ENCODE measurements at places on chromosomes 5 and 9.

DNA sequence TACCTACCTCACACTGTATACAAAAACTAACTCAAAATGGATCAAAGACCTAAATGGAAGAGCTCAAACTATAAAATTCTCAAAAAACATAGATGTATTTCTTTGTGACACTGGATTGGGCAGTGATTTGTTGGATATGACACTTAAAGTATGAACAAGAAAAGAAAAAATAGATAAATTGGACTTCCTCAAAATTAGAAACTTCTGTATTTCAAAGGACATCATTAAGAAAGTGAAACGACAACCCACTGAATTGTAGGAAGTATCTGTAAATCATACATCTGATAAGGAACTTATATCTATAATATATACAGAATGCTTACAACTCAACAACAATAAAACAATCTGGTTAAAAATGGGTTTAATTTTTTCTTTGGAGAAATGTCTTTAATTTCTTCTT is 96.7 kb downstream of the NRG2 start:
- DNase-seq, result peak; percentile 4

DNA sequence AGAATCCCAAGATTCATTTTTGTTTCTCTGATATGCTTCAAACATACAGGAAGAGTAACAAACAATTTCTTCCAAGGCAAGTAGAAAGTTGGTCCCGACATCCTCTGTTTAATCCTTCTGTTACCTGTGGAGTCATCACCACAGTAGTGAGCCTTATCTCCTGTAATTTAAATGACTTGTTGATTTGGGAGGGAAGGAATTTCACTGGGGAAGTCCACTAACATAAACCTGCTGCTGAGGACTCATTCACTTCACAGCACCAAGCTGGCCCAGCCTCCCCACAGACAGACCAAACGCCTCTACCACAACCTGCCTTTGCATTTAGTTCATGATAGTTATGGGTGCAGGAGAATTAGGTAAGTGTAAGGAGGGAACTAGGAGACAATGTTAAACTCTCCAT is 63.2 kb downstream of the PRKACG start:
- DNase-seq, result no peak

- no peak for DNase-seq
Measured at GRCh38 chr5:145834554-145834916, 607 bp downstream of the PRELID2 start.

GRCh38 chr5:80151890-80152289 is 104.0 kb downstream of the SERINC5 start:
- no peak for DNase-seq

DNA sequence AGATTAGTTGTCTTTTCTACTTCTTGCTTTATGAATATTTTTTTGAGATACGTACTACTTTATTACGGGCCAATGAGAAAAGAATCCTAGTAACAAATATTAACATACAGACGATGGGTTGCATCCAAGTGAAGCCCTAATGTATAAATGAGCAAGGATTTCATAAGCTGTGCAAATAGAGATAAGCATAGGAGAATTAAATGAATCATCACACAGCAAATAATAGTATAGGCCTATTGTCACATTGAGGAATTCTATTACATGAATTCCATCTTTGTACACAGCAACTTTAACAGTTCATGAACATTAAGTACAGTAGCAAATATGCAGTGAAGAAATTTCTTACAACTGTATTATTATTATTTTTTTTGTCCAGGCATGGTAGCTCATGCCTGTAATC is 78.0 kb downstream of the ACER2 start:
- DNase-seq, result no peak

DNA sequence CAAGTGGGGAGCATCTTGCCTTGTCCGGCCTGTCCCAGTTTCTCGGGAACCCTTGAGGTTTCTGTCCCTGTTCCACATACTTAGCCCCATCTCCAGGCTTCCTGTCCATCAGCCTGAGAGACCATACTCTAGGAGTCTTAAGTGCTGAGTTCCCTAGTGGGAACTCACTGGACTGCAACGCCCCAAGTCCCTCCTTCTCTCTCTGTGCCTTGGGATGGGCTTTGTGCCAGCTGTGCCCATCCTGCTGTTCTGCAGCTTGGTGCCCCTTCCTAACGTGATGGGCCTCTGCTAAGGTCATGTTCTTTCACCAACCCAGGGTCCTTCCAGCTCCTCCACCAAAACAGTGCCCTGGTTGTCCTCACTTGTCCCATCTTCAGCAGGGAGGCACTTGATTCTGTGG is 222.3 kb upstream of the ANKRD55 start:
- DNase-seq, result no peak

DNA sequence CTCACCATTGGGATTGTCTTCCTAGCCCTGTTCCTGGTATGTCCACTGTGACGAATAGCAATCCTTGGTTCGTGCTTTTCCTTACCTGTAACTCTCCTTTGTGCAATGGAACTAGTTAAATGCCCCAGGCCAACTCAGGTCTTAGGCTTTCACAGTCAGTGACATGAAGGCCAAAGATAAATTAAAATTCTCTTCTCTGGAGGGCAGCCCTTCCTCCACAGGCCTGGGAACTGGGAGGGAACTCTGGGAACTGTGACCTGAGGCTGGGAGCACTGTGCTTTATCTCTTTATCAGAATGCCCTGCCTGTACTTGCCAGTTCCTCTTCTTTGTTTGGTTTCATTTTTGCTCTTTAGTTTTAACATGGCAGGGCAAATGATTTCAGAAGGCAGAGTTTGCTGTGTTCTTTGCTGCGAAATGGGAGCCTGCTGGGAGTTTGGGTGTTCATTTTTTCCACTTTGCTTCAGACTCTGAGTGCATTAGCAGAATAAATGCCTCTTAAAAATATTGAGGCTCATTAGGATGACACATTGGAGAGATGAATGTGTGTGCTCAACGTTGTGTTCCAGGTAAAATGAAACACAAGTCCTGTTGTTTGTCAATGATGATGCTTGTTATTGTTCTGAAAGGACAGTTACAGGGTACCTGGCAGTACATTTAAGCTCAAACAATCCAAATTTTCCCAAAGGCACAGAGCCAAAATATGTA is 118.1 kb downstream of the NUDT12 start:
- no peak for DNase-seq

DNA sequence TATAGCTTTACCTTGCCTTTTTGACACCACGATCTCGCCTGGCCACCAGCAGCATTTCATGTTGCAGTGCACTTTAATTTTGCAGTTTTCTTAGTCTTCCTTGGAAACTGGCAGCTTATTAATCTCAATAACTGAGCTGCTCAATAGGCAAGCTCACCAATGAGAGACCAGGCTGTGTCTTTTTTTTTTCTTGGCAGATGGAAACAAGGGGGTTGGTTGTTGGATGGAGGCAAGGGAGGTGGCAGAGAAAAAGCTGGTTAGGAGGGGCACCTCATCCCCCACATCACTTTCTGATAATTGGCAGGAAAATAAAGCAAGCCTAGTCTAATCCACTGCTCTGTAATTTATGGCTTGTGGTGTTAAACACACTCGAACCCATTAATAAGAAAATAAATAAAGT is 324.5 kb upstream of the WWC1 start:
- no peak for DNase-seq

DNA sequence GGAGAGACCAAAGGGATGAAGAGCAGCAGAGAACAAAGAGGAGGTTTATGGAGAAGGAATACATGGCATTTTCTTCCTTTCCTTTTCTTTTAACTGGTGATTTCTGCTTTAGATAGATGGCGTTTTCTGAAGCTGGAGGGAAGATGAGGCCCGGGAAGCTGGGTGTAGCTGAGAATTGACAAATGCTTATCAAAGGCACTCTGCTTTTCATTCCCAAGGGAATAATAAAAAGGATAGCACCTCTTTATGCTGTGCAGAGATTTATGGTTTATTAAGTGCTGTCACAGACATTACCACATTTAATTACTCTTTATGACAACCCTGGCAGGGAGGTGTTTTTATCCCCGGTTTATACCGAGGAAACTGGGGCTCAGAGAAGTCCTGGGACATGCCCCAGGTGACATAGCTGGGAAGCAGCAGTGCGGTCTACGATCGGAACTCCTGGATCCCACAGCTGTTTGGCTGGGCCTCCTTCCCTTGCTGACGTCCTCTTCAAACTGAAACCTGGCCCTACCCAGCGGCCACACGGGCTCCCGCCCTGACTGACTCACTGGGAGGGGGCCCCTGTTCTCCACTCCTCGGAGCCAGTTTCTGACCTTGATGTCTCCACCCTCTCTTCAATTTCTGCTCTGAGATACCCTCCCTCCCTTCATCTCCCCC is 8.2 kb upstream of the EPB41L4B start:
- DNase-seq, result no peak

DNA sequence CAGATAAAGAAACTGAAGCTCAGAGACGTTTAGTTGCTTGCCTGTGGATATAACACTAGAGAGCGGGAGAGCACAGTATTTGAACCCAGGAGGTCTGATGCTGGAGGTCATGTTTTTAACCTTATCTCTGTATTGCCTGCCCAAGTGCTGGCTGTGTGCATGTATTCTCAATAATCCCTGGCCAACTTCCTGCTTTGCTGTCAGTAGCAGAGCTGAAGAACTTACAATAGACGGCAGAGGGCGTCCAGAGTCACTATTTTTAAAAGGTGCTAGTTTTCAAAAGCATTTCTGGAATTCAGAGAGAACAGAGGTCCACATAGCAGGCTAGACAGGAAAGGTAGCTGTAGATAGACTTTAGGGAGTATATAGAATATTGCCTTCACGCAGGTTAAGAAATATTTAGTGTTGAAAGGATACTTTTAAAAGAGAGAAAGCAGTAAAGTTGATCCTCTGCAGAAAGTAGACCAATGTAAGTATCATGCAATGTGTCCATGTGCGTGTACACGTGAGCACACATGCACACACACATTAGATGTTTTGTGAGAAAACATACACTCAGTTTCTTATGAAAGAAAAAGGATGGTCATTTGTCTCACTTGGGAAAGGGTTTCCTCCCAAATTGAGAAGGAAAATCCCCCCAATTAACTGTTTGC is 46.3 kb downstream of the PTCD2 start:
- peak; percentile 70 for DNase-seq

GRCh38 chr5:171207256-171207847 is 101.7 kb upstream of the TLX3 start:
- no peak for DNase-seq

GRCh38 chr9:108860354-108860753 is 1.7 kb upstream of the ACTL7A start:
- DNase-seq, result no peak

DNA sequence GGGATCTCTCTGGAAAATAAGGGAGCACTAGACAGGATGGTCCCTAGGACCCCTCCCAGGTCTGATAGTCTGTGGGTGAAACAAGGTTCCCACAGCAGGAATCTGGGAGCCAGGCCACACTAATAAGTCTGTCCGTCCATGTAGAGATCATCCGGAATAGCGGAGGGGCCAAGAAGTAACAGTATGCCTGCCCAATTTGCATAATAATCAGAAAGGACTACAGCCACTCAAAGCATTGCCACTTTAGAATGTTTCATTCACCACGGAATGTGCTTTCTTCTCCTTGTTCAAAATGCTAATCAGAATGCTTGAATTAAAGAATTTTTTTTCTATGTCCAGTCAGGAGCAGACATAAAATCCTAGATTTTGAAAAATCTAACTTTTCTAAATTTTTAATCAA is 254.9 kb downstream of the ACTL7B start:
- DNase-seq, result no peak

All from bone marrow (tissue), 2 donors.